Naive thymus-derived CD4-positive, alpha-beta T cell (primary cell): ENCODE measurements at places on chromosomes 13 and 19. TPM values are rescaled to one million over a fixed set of nuclear protein-coding genes. Genes with fewer than 3 reads are reported as not detected.

The KIR2DL4 gene
- 0.44 TPM for total RNA-seq

The ZNF564 gene
- total RNA-seq: 10.5 and 11.1 TPM in 2 replicates

The OR10H1 gene
- total RNA-seq: 0.22 TPM

- H3K36me3 ChIP-seq: no peaks in the 10 kb centered on the region
- no peaks in the 10 kb centered on the region for H3K27me3 ChIP-seq
- H3K27ac ChIP-seq: no peak overlapping the region
- H3K4me1 ChIP-seq: no peaks in the 10 kb centered on the region
- H3K4me3 ChIP-seq: no peak overlapping the region
- DNase-seq: no peak
Observed at GRCh38 chr13:105513448-105513847, 1022.0 kb downstream of the EFNB2 start.

DNA sequence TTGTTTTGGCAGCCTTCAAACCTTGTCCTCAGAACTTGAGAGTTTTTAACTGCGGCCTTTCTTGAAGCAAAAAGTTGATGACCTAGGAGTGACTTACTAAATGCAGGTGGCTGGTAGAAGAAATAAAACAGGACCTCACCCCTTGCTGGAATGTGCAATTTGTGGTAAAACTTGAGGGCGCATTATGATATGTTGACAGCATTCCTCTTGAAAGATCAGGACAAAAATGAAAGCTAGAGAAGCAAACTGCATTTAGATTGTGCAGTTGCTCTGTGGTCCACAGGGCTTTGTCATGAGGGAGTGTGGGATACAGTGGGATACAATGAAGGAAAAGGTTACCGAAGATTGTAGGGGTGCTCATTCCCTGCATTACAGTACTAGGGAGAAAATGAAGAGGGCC, 504.2 kb downstream of the GPC6 start:
- H3K4me3 ChIP-seq: no peak overlapping the region
- no peak for DNase-seq
- no peaks in the 10 kb centered on the region for H3K27me3 ChIP-seq
- H3K27ac ChIP-seq: no peak overlapping the region
- H3K4me1 ChIP-seq: no peaks in the 10 kb centered on the region

- H3K4me3 ChIP-seq: no peak overlapping the region
- H3K27me3 ChIP-seq: no peaks in the 10 kb centered on the region
Observed at GRCh38 chr13:26468265-26468801, 89.2 kb upstream of the WASF3 start.

The SHISA2 gene
- 1.6 TPM for total RNA-seq

DNA sequence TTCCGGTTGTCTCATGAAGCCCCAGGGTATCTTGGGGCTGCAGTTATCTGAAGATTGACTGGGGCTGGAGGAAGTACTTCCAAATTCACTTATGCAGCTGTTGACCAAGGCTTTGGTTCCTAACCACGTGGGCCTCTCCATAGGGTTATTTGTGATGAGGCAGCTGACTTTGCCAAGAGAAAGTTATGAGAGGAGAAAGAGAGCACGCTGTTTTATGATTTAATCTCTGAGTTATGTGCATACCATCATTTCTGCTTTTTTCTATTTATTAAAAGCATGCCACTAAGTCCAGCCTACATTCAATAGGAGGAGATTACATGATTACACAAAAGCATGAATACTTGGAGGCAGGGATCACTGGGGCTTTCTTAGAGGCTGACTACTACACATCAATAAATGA, 215.5 kb downstream of the NHLRC3 start:
- H3K27ac ChIP-seq: no peak overlapping the region
- no peak overlapping the region for H3K4me3 ChIP-seq
- H3K4me1 ChIP-seq: no peaks in the 10 kb centered on the region
- no peaks in the 10 kb centered on the region for H3K27me3 ChIP-seq
- no peak for DNase-seq

DNA sequence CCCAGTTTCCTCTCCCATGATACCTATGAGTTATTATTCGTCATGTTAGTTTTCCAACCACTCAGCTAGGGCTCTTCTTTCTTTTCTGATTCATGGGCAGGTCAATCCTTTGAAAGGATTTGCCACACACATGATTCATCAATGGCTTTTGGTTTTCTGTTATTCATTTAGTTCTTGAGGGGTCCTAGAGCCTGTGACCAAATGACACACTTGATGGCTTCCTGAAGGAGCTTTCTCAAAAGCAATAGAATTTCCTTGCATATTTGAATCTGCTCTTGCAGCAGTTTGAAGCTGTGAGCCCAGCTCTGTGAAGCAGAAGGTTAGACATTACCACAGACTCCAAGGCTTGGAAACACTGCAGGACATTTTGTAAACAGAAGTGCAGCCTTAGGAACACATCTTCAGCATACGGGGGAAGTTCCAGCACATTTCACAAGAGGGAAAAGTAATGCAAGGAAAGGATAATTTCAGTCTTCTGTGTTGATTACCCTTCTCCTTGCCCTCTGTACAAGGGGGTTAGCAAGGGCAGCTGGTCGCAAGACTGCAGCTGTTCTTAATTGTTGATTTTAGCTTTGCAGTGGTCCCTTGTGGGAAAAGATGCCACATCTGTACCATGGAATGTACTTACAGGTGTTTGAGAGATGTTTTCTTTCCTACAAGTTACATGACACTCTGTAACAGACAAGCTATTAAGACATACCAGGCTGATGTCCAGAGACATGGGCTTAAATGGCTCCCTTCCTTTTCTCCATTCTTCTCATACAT, 338.6 kb downstream of the KCNRG start:
- H3K36me3 ChIP-seq: no peaks in the 10 kb centered on the region
- DNase-seq: no peak
- H3K27ac ChIP-seq: no peak overlapping the region
- no peak overlapping the region for H3K4me3 ChIP-seq
- no peaks in the 10 kb centered on the region for H3K27me3 ChIP-seq

The THOP1 gene
- 90.9 and 98.2 TPM in 2 replicates for total RNA-seq

GRCh38 chr13:111295886-111296285, 24.6 kb upstream of the TEX29 start:
- no peak overlapping the region for H3K4me3 ChIP-seq
- no peak overlapping the region for H3K27ac ChIP-seq
- DNase-seq: no peak
- H3K4me1 ChIP-seq: peaks cover 14% of the 10 kb centered on the region
- no peaks in the 10 kb centered on the region for H3K36me3 ChIP-seq

DNA sequence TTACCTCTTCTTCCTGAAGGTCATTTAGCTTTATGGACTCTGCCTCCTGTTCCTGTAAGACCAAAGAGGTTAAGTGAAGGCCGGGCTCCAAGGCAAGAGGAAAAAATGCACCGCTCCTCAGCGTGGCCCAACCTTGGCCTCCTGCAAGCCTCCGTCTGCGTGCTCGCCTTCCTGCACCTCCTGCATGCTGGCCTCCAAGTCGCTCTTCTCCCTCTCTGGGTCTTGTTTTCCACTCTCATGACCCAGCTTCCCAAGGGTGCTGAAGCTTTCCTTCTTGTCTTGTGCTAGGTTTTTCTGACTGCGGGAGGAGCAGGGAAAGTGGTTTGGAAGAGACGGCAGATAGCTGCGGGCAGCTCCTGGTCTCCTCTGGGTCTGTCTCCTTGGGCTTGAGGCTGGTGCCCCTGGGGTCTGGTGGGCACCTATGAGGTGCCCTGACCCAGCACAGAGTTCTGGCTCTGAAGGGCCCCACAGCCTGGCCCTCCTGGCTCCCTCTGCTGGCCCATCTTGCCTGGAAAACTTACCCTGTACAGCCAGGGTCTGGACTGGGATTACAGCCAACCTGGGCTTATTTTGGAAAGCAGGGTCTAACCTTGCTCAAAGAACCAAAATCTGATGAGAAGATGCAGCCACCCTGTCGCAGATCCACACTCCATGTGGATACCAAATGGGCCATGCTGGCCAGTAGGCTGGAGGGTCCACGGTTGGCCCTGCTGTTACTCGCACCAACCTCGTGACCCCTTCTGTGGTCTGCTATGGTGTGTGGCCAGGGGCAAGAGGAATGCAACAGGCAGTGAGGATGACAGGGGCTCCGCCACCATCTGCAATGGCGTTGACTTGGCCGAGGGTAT, 5.2 kb downstream of the C13orf46 start:
- no peak overlapping the region for H3K27ac ChIP-seq
- H3K4me1 ChIP-seq: no peaks in the 10 kb centered on the region
- no peak overlapping the region for H3K4me3 ChIP-seq
- peaks cover 82% of the 10 kb centered on the region for H3K36me3 ChIP-seq

DNA sequence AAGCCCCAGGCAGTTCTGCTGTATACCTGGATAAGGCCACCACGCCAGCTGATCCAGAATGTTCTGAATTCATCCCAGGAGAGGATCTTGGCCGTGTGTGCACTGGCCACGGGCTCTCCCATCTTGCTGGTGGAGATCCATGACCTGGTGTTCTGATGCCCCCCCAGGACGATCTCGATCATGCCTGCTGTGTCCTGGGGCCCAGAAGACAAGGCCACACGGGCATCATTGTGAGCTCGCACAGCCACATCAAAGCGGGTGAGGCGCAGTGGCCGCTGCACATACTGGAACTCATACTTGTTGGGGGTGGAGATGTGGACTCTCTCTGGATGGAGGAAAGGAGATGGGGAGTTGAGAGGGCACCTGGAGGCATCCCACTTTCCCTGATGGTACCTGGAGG, 40.1 kb downstream of the F2RL3 start:
- H3K27ac ChIP-seq: no peak overlapping the region
- no peaks in the 10 kb centered on the region for H3K36me3 ChIP-seq
- no peaks in the 10 kb centered on the region for H3K4me1 ChIP-seq
- no peak overlapping the region for H3K4me3 ChIP-seq
- DNase-seq: no peak
- no peaks in the 10 kb centered on the region for H3K27me3 ChIP-seq

The FARSA gene
- 52.6 TPM for total RNA-seq

The PGLYRP2 gene
- 0.49 TPM for total RNA-seq

The NR2C2AP gene
- 33.4 and 34.2 TPM in 2 replicates for total RNA-seq
